ENCODE measurements at places on chromosomes 2 and 18. TPM values are rescaled to one million over a fixed set of nuclear protein-coding genes. Genes with fewer than 3 reads are reported as not detected.

Gene CMPK2
- 1.4 TPM for total RNA-seq

Gene RNU2-63P
- total RNA-seq, result 275 TPM

Gene LOXHD1
- not detected for total RNA-seq

Gene INHBB
- total RNA-seq, result 0.20 TPM

Gene GRB14
- total RNA-seq, result 0.37 TPM

Gene LGALSL
- total RNA-seq, result 2.9 TPM

Gene GPBAR1
- total RNA-seq, result 0.20 TPM

All from subcutaneous preadipocyte (primary cell).